Fibroblast of lung (primary cell): ENCODE measurements at places on chromosomes 4 and X. TPM values are rescaled to one million over a fixed set of nuclear protein-coding genes. Genes with fewer than 3 reads are reported as not detected.

DNA sequence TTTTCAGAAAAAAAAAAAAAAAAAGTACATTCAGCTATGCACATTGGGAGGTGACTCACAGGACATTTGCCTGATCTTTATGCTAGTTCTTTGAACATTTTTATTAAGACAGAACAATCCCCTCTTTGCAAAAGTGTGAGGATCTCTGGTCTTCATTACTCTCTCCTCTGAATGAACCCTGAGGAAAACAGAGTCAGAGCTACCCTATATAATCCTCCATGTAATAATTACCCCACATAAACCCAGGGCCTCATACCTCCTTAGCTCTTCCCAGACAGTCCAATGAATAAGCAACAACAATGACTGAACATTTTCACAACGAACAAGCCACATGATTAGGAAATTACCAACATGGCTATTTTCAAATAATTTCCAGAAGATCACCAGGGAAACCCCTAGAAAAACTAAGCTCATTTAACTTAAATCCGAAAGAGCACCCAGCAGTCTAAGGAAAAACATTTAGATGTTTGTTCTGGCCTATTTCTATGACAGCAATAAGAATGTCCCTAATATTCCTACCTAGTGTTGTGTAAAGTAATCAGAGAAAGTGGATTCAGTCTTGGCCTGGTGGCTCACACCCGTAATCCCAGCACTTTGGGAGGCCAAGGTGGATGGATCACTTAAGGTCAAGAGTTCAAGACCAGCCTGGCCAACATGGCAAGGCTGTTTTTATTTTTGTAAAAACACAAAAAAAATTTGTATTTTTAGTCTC, 37.8 kb downstream of the TBC1D9 start:
- DNase-seq = peak; percentile 52

DNA sequence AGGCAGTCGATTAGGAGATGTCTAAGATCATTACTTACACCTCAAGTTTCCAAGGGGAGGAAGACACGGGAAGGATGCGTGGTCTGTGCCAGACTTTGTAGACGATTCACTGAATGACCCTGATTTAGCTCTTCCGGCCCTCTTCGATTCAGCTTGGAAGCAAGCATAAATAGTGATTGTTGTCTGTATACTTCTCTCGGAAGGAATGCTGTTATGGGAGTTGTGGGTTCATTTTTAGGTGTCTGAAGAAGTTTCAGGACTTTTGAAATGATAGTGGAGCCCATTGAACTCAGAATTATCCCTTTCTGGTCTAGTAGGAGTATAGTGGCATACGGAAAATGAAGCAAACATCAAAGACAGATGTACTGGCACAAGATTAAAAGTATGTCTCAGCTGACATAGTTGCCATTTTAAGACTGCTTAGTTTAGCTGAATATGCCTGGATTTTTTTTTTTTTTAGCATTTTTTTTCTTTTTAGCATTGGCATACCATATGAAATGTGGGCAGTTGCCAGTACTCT, 1.0 kb upstream of the ANKRD17 start:
- DNase-seq = no peak

- DNase-seq = no peak
These were observed 111.3 kb downstream of the GATB start for GRCh38 chr4:151649479-151649878.

The DCAF4L1 gene
- total RNA-seq = under 0.01 and 0.17 TPM in 2 replicates

The PAGE4 gene
- not detected in 2 replicates for total RNA-seq

- DNase-seq = peak; percentile 33
These were observed 332.7 kb upstream of the IGFBP7 start for GRCh38 chr4:57442831-57443291.

The HDAC6 gene
- 31.3 and 32.5 TPM in 2 replicates for total RNA-seq
